ENCODE measurements at places on chromosomes 11 and 22. TPM values are rescaled to one million over a fixed set of nuclear protein-coding genes. Genes with fewer than 3 reads are reported as not detected.

- peak; percentile 73 for DNase-seq
Observed at GRCh38 chr22:11253000-11253511, 4274.9 kb upstream of the OR11H1 start.

Gene LRRC32
- 77.7 TPM for total RNA-seq

Gene CCND1
- total RNA-seq: 14.3 TPM

DNA sequence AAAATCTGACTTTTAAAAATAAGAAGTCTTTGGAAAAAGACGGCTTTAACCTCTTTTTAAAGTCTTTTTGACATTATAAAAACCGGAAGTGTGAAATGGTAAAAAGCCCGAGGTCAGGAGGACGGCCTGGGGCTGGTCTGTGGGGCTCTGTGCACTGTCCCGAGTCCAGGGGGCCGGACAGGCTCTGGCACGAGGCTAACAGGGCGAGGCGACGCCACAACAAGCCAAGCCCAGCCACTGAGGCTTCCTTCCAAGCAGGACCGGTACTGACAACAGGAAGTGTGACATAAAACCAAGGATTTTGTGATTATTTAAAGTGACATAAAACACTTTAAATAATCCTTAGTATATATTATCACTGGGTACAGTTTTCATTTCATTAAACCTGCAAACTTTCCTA is 39.2 kb downstream of the BRD1 start:
- peak; percentile 85 for DNase-seq

Gene CCDC116
- total RNA-seq: 0.24 TPM

Gene TTC36
- not detected for total RNA-seq

Gene TMEM45B
- 2.9 TPM for total RNA-seq

- DNase-seq: no peak
Observed at GRCh38 chr11:76787271-76787670, 4.1 kb downstream of the TSKU start.

- DNase-seq: no peak
Observed at GRCh38 chr11:57487021-57487778, 26.9 kb downstream of the RTN4RL2 start.
